CD8-positive, alpha-beta T cell (primary cell): ENCODE measurements at places on chromosomes 3 and 15.

GRCh38 chr3:30549600-30549999 lies 56.8 kb upstream of the TGFBR2 start:
- no peak for DNase-seq

DNA sequence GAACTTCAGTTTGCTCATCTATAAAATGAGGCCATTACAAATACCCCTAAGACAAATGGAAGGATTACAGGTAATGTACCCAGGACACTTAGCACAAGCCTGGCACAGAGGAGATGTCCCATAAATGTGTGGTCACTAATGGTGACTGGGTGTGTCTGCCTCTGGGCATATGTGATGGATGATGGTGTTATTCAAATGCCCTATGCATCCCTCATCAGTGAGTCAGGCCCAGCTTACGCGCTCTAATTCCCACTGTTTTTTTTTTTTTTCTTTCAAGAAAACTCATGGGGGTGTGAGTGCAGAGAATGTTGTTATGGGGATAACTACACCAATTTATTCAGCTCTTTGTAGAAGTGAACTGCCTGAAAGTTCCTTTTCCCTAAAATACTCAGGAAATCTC lies 23.6 kb upstream of the KIF23 start:
- no peak for DNase-seq

DNA sequence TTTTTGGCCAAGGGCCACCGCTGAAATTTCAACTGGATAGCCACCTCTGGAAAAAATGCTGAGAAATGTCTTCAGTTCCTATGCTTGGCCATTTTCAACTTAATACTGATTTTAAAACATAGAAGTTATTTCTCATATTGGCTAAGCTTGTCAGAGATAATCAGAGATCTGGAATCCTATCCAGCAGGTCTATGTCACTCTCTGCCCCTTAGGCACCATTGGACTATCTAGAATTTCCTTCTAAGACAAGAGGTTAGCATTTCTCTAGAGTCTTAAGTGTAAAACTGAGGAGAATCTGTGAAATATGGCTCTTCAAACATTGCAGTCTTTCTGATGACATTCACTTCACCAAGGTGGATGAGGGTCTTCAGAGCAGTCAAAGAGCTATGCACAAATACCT lies 597.3 kb downstream of the UNC13C start:
- no peak for DNase-seq

DNA sequence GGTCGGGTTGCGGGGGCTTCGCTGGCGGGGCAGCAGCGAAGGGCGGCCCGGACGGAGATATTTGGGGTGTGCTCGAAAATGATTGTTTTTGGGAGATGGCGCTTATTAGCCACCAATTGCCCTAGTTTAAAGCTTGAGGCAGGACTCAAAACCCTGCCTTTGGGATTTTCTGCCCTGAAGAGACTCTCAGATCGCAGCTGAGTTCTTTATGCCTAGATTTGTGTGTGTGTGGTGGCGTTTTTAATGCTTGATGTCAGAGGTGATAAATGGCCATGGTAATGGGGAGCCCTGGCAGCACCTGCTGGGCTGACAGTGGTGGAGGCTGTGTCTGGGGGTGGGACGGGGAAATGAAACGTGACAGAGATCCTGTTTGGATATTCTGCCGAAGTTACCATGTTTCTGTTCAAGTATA lies 604 bp downstream of the KCTD6 start:
- peak; percentile 39 for DNase-seq

DNA sequence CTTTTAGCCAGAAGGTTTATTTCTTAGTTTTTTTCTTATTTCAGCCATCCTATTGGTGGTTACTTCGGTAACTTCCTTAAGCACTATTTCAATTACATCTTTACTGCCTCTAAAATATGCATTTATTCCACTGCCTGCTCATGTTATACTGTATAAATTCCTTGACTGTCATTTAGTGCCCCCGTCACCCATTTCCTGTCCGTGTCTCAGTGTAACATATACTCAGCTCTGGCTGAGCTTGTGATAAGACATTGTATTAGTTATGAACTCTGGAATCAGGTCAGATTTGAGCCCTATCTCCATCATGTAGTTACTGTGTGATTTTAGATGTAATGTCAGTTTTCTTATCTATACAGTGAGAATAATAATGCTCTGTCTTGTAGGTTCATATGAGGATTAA lies 24.2 kb downstream of the PIAS1 start:
- no peak for DNase-seq

DNA sequence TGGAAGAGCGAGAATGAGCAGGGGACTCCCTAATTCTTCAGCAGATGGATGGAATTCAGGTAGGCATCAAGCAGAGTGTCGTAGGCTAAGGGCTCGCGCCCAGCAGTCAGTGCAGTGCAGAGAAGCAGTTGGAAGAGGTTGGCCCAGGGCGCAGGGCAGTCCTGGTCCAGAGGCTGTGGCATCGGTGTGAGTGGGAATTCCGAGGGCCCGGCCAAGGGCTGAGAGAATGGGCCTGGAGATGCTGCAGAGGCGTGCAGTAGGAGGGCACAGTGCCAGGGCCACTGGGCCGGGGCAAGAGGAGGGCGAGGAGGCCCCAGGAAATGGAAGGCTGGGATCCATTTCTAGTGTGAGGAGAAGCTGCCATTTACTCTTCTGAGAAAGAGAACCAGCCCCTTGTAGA lies 74.4 kb downstream of the AAGAB start:
- DNase-seq, result no peak

- no peak for DNase-seq
Measured at GRCh38 chr3:105493305-105493892, 126.7 kb downstream of the ALCAM start.

DNA sequence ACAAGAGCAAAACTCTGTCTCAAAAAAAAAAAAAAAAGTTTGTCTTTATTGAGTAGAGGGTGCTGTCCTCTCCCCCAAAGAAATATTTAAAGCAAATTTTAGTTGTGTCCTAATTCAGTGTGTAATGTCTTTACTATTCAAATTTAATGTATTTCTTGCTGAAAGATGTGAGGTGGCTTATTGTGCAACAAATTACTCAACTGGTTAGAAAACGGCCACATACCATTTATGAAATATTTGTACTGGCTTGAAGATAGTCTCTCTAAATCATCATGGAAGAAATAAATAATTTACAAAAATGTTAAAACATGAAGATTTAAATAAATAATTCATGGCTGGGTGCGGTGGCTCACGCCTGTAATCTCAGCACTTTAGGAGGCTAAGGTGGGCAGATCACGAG lies 63.0 kb downstream of the SLTM start:
- DNase-seq, result no peak

DNA sequence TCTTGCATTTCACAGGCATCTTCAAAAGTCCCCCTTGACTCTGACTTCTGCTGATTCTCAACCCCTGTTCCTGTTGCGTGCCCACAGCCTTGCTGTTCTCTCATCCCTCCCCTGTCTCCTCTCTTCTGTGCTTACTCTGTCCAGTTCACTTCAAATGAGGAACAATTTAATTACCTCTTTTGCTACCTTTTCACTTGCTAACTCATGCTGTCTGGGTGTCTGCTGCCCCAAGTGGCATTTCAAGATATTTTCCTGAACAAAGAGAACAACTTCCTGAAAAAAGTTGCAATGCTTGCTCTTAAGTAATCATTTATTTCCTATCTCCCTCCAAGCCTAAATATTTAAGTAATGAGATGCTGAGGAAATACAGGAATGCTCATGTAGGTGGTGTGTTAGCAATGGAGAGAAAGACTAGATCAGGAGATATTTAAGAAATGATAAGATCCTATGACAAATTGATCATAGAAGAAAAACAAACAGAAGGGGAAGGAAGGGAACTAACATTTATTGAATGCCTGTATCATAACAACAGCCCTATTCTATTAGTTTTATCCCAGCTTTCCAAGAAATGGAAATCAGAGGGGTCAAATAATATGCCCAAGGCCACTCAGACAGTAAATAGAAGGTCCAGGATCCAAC lies 42.2 kb downstream of the SV2B start:
- no peak for DNase-seq

DNA sequence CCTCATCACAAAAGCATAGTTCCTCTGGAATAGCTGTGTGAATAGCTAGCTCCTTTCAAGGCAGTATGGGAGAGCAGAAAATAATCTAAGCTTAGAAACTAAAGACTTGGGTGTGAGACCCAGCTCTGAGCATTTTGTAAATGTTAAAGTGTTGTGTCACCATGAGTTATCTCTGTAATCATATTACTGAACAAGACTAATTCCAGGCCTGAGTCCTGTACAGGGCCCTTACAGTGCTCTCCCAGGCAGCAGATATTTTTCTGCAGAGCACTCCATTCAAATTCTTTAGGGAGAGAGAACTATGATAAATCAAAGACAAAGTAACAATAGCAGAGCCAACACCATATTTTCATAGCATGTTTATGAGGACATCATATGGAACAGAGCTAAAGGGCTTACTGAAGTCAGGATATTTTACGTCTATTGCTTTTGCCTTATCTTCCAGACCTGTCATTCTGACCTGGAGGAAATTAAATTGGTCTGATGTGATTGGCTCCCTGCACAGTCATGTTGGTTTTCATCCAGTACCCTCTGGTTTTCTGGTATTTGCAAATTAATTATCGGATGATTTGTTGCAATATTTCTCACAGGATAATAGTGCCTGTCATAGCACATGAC lies 172.6 kb upstream of the PPP2R3A start:
- DNase-seq, result no peak

- DNase-seq, result no peak
Measured at GRCh38 chr3:167976516-167977361, 119.0 kb downstream of the GOLIM4 start.

- no peak for DNase-seq
Measured at GRCh38 chr3:94693997-94694640, 631.3 kb downstream of the NSUN3 start.

DNA sequence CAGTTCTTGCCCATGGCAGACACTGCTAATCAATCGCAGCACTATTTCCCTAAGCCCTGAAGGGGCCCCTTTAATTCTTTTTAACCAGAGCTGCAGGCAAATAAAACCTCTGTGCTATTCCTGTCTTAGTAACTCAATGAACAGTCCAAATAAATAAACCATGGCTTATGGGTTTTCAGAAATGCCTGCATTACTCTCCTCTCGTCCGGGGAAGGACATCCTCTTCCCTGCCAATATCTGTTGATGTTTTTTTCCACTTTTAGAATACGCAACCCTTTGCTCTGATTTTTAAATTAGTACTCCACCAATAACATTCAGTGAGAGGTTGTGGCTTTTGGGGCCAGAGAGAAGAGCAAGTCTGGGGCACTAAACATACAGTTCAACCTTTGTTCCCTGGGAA lies 35.2 kb upstream of the PRICKLE2 start:
- no peak for DNase-seq

DNA sequence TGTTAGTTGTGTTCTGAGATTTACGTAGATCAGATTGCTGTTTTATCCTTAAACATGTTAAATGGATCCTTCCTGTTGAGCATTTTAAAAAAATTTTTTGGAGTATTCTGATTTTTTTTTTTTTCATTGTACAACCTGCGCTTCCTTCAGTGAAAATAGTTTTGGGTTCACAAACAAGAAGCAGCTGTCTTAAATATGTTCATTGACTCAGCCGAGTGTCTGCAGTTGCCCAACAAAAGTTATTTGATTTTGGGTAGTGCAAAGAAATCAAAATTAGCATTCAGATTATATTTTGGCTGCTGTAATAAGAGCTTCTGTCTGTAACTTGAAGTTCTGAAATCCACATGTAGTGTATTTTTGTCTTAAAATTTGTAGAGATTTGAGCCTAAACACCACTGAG lies 148.2 kb downstream of the BBX start:
- no peak for DNase-seq
